ENCODE measurements at places on chromosomes 7 and 10.

DNA sequence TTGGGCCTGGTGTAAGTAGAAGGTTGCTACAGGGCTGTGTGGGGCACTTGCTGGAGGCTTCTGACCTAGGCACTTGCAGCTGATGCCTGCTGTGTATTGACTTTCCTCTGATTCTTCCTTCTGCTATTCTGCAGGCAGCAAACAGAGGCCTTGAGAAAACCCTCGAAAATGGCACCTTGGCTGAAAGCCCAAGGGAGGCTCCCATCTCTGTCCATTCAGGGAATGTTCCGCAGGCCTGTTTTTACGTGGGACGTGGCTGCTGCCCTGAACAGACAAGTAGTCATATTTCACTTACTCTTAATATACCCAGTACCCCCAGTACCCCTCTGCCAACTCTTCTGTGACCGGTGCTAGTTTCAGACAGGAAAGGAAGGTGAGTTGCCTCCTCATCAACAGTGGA, 664.7 kb downstream of the INHBA start:
- no peak for DNase-seq

GRCh38 chr7:375901-376305, 85.9 kb downstream of the FOXL3 start:
- DNase-seq: no peak

- no peak for DNase-seq
These were observed 102.8 kb upstream of the VSTM2A start for GRCh38 chr7:54439391-54439790.

- no peak for DNase-seq
These were observed 539.8 kb upstream of the GALNT17 start for GRCh38 chr7:70592171-70592570.

DNA sequence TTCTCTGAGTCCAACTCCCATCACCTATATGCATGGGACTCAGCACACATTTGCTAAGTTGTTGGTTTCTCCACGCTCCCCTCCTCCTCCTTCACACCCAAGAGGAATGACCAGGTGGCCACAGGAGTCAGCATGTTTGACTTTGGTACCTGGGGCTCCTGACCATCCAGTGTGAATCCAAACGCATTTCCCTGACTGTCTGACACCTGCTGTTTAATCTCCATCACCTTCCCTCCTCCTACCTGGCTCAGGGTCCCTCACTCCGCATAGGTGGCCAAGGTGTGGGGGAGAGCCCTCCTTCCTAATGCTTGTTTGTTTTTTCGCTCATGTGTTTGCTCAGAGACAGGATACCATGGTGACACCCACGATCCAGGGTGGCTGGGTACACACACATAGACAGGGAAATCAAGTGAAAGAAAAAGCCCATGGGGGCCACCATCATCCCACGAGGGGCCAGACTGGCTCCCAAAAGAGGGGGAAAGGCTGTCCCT, 194.9 kb downstream of the KCNMA1 start:
- no peak for DNase-seq

- DNase-seq: no peak
These were observed 9.9 kb downstream of the SKIDA1 start for GRCh38 chr10:21515361-21516241.

DNA sequence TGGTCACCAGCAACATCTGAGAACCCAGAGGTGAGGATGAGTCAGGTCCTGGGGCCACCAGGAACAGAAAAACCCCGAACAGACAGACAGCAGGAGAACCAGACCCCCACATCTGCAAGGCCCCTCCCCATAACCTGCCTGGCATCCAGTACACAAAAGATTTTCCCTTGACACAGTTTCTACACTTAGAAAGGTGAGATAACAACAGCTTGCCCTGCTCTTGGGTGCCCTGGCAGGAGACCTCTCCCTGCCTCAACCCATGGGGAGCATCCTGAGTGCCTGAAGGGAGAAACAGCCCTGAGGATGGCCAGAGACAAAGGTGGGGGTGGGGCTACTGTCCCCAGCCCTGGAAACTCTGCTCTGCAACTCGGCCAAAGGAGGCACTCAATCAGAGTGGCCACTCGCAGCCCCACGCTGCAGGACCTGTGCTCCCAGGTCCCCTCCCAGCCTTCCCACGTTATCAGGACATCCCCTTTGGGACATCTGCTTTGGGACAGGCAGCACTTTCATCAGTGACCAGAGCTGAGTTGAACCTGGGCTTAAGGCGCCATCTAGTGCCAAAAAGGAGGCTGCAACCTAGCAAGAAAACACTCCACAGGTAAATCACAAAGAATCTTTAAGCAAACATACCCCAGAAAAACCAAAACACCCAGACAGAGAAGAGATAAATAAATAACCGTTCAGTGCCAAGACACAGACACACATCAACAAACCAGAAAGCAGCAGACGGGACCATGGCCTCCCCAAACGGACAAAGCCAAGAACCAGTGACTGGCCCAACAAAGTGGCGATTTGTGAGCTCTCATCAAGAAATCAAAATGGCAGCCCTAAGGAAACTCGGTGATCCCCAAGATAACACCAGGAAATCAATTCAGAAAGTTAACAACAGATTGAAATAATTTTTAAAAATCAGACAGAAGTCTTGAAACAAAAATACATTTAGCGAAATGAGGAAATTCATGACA, 233.7 kb downstream of the PTPRN2 start:
- DNase-seq: peak; percentile 4
